Cortex of kidney (tissue), 1 donor: ENCODE measurements at places on chromosomes 13 and 19.

GRCh38 chr13:109602356-109602755 is 184.0 kb downstream of the IRS2 start:
- no peak for DNase-seq

DNA sequence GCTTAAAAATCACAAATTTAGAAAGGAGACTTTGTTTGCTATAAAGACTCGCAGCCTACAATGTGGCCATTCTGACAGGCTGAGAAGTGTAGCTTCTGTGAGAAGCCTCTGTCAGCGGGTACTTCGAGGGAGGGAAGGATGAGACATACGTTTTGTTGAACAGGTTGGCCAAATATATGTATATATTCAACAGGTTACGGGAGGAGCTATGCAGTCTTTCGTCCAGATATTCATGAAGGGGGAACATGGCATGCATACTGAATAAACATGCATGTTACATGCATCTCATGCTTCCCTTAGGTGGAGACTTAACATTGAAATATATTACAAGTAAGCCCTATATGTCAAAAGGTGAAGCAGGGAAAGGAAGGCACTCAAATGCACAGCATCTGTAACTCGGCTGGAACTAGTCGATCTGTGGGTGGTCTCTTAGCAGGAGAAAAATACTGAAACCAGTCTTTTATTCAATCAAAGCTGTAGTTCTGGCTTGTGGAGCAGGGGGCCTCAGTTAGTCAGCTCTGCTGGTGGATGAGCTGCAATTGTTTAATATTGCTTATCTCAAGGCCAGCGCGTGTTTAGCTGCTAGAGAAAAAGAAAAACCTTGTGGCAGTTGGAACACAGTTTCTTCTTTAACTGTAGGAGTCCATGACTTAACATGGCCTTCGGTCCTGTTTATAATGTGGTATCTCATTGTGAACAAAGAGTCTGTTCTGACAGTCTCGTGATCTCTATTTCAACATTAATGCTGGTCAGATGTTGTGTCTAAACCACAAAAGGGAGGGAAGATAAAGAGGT is 94.3 kb downstream of the FAM216B start:
- no peak for DNase-seq

- no peak for DNase-seq
Observed at GRCh38 chr19:4449022-4449638, 8.5 kb downstream of the UBXN6 start.

GRCh38 chr19:17538684-17539237 is 16.7 kb upstream of the COLGALT1 start:
- DNase-seq = no peak

GRCh38 chr19:12642506-12642905 is 24.0 kb downstream of the MAN2B1 start:
- DNase-seq = no peak

- no peak for DNase-seq
Observed at GRCh38 chr13:98505217-98505616, 71.7 kb downstream of the STK24 start.

- DNase-seq = no peak
Observed at GRCh38 chr19:36093146-36093662, 17.7 kb upstream of the OVOL3 start.

- no peak for DNase-seq
Observed at GRCh38 chr13:30446126-30446500, 19.6 kb downstream of the HMGB1 start.

DNA sequence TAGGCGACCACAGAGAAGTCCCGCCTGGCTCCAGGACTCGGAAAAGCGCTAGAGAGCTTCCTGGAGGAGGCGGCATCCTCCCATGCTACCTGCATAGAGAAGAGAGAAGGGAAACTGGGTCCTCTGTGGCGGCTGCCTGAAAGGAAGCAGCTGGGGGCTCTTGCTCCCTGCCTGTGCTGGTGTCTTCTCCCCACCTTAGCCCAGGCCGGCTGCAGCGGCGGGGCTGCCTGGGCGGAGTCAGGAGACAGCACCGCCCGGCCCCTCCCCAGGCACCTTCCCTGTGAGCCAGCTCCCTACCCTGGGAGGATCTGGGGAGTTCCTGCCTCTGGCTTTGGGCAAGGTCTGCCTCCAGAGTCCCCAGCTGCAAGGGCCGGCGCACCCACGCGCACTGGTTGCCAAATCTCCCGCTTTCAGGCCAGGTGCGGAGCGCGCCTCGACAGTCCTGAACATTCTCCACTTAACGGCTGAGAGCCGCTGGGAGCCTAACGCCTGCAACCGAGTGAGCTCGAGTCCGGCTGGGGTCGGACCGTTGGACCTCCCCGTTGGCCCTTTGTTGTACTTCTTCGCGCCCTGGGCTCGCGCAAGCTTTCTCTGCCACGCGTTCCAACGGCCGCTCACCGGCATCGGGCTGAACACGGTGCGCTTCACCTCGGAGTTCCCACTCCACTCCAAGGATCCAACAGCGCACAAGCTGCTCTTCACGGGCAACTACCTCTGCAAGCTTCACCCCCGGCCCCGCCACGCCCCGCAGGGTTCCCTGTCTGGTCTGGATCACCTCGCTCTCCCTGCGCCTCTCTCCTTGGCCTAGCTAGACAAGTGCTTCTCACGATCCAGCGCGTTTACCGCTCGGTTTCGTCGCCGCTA is 21.8 kb upstream of the ZNF30 start:
- no peak for DNase-seq

- no peak for DNase-seq
Observed at GRCh38 chr19:7460562-7460966, 28.3 kb downstream of the PEX11G start.

DNA sequence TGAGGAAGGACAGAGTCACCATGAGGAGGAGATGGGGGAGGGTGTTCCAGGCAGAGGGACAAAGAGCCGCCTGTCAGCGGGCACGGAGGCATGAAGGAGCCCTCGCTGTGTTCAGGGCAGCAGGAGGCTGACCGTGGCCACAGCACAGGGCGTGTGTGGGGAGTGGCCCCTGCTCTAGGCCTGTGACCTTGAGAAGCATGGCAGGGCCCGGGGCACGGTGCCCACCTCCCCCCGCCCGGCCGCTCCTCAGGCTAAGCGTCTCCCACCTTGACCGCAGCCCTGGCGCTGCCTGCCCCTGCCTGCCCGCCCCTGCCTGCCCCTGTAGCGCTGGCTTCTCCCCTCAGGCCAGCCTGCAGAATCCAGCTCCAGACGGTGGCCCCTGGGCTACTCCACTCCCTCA is 11.6 kb downstream of the MAP2K2 start:
- no peak for DNase-seq

DNA sequence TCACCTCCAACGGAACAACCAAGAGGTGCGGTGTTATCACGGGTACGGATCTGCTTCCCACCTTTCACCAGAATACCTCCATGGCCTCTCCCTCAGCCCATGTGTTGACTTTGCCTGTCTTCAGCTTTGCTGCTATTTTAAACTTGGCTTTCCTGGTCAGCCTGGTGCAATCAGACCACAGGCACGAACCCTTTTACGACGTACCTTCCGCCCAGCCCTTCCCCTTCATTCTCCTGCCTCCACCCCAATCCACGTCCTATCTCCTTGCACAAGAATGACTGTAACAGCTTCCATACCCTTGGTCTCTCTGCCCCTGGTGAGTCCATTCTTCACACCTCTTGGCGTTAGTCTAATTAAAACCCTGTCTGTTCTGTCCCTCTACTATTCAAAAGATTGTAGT is 431.7 kb downstream of the EFNB2 start:
- no peak for DNase-seq

GRCh38 chr19:50516456-50516855 is 2.7 kb upstream of the ASPDH start:
- no peak for DNase-seq

GRCh38 chr13:61162636-61163035 is 253.0 kb downstream of the PCDH20 start:
- no peak for DNase-seq

DNA sequence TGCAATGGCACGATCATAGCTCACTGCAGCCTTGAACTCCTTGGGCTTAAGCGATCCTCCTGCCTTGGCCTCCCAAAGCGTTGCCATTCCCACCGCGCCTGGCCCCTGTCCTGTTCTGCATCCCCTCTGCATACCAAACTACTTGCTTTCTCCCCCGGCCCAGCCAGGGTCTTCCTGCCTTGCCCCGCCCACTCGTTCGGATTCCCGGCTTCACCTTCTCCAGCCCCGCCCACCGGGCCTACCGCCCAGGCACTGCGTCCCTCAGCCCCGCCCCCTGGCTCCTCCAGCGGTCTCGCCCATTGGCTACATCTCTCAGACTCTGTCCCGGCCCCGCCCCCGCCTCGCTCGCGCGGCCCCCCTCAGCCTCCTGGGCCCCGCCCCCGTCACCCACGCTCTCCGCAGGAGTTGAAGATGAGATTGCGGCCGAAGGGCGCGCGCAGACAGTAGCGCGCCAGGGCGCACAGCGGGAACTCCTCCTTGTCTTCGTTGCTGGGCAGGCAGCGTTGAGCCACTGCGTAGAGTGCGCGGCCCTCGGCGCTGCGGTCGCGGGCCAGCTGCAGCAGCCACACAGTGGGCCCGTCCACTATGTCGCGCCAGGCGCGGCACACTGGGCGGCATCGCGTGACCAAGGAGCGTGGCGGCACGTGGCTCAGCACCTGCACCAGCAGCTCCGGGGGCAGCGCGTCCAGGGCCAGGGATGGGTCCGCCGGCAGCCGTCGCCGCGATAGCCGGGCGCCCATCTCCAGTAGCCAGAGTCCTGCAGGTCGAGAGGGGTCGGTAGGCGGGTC is 19.0 kb downstream of the MRPS12 start:
- no peak for DNase-seq

DNA sequence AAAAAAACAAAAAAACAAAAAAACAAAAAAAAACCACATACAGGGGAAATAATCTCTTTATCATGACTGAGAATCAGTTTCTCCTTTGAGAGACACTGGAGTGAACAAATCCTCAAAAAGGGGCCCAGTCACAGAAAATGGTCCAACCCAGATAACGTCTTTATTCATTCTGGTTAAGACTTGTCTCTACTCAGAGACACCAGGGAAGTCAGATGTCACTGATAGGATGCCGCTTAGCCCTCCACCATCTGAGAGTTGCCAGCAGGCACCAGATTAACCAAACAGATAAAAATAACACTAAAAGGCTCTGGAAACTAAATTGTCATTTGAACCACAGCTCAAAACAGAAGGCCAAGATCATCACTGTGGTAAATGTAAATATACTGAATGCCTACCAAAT is 1163.4 kb upstream of the ATXN8OS start:
- DNase-seq = no peak

- no peak for DNase-seq
Observed at GRCh38 chr19:35986111-35986510, 8.9 kb upstream of the SDHAF1 start.

- DNase-seq = no peak
Observed at GRCh38 chr19:39110263-39110967, 15.2 kb upstream of the PAK4 start.

GRCh38 chr19:35792888-35793287 is 17.5 kb downstream of the ARHGAP33 start:
- no peak for DNase-seq

DNA sequence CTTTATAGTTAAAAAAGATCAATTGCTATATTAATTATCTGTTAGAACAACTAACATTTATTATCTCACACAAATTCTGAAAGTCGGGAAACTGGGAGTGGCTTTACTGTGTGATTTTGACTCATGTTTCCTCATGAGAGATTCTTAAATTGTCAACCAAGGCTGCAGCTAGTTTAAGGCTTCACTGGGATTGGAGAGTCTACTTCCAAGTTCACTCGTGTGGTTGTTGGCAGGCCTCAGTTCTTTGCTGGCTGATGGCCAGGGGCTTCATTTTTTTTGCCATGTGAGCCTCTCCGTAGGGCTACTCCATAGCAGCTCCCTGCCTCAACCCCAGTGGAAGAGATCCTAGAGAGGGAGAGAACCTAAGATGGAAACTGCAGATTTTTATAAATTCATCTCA is 24.5 kb upstream of the LPAR6 start:
- DNase-seq = no peak

DNA sequence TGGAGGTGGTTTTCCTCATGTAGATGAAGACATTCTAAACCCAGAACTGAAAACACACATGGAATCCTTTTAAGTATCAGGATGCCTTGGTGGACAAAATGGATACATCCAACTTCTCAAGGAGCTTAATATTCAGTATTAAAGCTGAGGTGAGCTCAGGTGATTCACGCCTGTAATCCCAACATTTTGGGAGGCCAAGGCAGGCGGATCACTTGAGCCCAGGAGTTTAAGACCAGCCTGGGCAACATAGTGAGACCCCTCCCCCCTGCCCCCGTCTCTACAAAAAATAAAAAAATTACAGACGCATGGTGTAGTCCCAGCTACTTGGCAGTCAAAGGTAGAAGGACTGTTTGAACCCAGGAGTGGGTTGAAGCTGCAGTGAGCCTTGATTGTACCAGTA is 28.8 kb downstream of the DPRX start:
- DNase-seq = no peak

DNA sequence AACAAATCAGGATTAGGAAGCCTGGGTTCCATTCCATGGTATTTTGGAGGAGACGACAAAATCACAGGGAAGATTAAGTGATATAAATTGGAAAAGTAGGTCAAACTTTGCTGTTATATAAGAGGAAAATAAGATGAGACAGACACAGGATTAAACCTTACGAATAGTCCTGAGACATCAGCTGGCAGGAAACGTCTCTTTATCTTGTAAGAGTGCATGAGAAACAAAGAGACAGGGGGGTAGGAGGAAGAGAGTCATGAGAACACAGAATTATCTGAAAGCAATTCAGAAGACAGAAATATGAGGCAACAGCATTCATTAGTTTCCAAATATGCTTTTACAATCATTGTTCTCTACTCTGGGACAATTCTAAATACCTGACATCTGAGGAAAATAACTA is 310.6 kb upstream of the MIR17HG start:
- no peak for DNase-seq

DNA sequence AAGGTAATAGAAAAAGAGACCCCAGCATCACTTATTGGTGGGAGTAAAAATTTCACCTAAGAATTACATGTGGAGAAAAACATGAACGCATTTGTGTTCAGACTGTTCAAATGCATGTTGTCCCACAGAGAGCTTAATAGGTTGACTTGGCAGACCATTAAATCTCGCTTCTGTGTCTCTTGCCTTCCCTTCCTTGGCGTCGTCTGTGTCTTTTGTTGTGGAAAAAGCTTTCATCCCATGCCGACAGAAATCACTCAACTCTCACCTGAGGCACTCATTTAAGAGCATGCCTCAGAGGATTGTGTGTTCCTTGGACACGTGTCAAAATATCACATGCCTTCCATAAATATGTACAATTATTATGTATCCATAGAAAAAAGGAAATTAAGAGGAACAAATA is 24.4 kb upstream of the CACNA1A start:
- DNase-seq = no peak

- DNase-seq = no peak
Observed at GRCh38 chr19:2517881-2518601, 42.1 kb downstream of the GADD45B start.

DNA sequence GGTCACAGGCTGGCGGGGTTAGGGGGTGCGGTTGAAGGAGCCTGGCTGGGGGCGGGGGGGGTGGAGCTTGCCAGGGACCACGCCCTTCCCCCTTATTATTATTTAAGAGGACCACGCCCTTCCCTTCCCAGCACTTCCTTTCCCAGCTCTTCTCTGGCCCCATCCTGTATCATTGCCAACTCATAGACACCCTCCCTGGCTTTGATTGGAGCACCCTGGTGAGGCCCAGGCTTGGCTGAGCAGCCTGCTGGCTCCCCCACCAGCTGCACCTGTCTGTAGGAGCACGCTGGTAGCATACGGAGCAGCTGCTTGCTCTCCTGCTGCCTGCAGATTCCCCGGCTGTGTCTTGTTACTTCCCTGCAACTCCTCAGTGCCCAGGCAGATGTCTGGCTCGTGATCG is 62.5 kb upstream of the PDX1 start:
- no peak for DNase-seq
